ENCODE measurements at places on chromosomes 16 and 17.

DNA sequence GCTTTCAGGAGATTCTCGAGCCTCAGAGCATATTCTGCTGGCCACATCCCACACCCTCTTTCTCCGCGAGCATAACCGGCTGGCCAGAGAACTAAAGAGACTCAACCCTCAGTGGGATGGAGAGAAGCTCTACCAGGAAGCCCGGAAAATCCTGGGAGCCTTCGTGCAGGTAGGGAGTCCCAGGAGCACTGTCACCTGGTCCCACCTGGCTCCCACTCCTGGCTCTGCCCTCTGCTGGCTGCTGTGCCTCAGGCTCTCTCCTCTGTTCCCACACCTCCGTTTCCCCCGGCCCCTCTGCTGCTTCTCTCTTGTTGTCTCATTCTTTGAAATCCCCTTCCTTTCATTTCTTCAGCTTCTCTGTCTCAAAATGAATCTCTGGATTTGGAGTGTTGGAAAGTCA lies 16.4 kb downstream of the LPO start:
- no peak for DNase-seq

GRCh38 chr16:53156516-53156915 lies 101.7 kb downstream of the CHD9 start:
- DNase-seq, result no peak

DNA sequence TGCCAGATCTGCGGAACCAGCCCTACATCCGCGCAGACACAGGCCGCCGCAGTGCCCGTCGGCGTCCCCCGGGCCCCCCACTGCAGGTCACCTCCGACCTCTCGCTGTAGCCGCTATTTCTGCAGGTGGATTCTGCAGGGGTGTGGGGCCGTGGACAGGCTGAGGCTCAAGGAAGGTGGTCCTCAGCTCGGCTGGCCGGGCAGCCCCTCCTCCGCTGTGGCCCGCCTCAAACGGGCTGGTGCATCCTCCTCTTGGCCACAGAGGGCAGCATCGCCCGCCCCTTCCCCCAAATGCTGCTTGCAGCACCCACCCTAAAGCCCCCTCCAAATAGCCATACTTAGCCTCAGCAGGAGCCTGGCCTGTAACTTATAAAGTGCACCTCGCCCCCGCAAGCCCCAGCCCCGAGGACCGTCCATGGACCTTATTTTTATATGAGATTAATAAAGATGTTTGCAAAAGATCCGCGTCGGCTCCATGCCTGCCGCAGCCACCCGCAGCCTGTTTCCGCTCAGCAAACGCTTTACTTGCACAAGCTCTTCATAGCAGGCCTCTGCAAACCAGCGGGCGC lies 14.9 kb downstream of the SPATA32 start:
- DNase-seq, result peak; percentile 43

DNA sequence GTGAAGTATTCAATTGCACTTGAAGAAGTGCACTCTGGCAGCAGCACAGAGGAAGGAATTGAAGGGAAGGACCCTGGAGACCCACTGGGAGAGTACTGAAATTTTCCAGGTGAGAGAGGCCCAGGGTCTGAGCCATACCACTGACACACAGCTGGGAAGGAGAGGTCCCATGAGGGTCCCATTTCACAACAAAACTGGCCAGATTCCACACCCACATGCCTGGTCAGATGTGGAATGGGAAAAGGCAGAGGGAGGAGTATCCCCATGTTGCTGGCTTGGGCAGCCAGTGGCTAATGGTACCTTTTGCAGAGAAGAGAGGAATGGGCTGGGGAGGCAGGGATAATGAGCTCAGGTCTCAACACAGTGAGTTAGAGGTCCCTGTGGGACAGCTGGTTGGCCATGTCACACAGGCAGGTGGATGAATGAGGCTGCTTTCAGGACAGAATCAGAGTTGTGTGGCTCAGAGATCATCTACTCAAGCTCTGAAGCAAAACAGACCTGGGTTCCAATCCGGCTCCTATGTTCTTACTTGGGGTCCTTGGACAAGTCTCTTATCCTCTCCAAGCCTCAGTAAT lies 26.2 kb upstream of the NGFR start:
- no peak for DNase-seq

GRCh38 chr16:50694206-50694605 lies 800 bp downstream of the NOD2 start:
- no peak for DNase-seq
